ENCODE measurements at places on chromosomes 4 and X. TPM values are rescaled to one million over a fixed set of nuclear protein-coding genes. Genes with fewer than 3 reads are reported as not detected.

GRCh38 chr4:128517739-128518510 lies 230.3 kb upstream of the PGRMC2 start:
- peak; percentile 92 for DNase-seq

GRCh38 chrX:130725519-130725918 lies 177.5 kb downstream of the ENOX2 start:
- DNase-seq = no peak

The HSFX2 gene
- not detected for total RNA-seq

The KLHL15 gene
- total RNA-seq = 4.6 TPM

Measured in kidney epithelial cell (primary cell).